OCI-LY7 (cell line): ENCODE measurements at places on chromosomes 5 and 9. TPM values are rescaled to one million over a fixed set of nuclear protein-coding genes. Genes with fewer than 3 reads are reported as not detected.

DNA sequence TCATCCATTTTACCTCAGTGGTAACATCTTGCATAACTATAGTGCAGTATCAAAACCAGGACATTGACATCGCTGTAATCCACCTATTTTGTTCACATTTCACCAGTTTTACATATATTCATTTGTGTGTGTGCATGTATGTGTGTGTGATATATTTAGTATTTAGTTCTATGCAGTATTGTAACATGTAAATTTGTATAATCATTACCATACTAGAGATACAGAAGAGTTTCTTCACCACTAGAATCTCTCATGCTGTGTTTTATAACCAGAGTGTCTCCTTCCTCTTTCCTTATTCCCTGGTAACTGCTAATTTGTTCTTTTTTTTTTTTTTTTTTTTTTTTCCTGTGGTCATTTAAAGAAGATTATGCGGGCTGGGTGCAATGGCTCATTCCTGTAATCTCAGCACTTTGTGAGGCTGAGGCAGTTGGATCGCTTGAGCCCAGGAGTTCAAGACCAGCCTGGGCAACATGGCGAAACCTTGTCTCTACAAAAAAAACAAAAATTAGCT, 11.0 kb downstream of the RASA1 start:
- no peak for DNase-seq

GRCh38 chr5:82624062-82624461, 345.9 kb upstream of the RPS23 start:
- DNase-seq = no peak

DNA sequence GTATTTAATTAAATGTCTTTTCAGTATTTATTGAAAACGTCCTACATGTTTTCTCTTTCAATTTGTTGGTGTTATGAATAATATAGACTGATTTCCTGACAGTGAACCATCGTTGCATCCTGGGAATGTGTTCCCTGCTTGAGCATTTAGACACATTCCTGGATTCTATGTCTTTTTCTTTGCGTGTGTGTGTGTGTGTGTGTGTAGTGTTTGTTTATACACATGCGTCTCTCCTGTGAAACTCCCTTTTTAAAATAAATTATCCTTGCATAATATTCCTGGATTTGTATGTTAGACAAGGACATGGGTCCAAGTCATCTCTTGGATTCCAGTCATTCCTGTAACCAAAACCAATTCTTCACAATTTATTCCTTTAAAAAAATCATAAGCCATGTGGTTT, 153.4 kb downstream of the HSPA4 start:
- no peak for DNase-seq

DNA sequence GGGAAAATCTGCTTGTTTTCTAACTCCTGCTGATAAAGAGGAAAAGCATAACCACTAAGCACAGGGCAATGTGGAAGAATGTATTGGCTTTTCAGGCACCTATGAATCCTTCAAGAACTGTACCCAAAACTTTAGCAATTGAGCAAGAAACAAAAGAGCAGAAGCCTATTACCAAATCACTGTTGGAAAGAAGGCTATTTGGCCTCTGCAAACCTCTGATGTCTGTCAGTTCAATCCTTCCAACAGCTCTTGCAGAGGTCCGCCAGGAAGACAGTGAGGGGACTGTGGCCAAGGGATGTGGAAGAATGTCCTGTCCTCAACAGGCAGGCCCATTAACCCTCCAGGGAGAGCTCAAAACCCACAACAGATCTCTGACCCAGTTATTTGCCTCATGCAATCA, 328.6 kb downstream of the ENC1 start:
- no peak for DNase-seq

- DNase-seq = no peak
These were observed 98.4 kb upstream of the DMRT1 start for GRCh38 chr9:742914-743589.

ADAMTS16 gene
- total RNA-seq = not detected in 2 replicates

GRCh38 chr9:132387133-132387532, 19.5 kb downstream of the TTF1 start:
- no peak for DNase-seq

GRCh38 chr5:63170486-63170885, 591.9 kb downstream of the LRRC70 start:
- no peak for DNase-seq

- DNase-seq = no peak
These were observed 145.4 kb downstream of the NMUR2 start for GRCh38 chr5:152259702-152260101.

- no peak for DNase-seq
These were observed 98.7 kb upstream of the PDE4D start for GRCh38 chr5:59992206-59992605.

- DNase-seq = peak; percentile 69
These were observed 35.3 kb downstream of the THBS4 start for GRCh38 chr5:80070338-80071056.

- peak; percentile 26 for DNase-seq
These were observed 16.4 kb upstream of the FBP1 start for GRCh38 chr9:94655739-94656138.

- DNase-seq = no peak
These were observed 60.9 kb upstream of the CACNA1B start for GRCh38 chr9:137816531-137817235.

GRCh38 chr9:37983381-37984067, 79.6 kb upstream of the SLC25A51 start:
- no peak for DNase-seq

GRCh38 chr5:139903795-139904565, 108.4 kb downstream of the PSD2 start:
- DNase-seq = no peak

- DNase-seq = no peak
These were observed 1248.1 kb upstream of the CDH18 start for GRCh38 chr5:21236104-21236503.

DNA sequence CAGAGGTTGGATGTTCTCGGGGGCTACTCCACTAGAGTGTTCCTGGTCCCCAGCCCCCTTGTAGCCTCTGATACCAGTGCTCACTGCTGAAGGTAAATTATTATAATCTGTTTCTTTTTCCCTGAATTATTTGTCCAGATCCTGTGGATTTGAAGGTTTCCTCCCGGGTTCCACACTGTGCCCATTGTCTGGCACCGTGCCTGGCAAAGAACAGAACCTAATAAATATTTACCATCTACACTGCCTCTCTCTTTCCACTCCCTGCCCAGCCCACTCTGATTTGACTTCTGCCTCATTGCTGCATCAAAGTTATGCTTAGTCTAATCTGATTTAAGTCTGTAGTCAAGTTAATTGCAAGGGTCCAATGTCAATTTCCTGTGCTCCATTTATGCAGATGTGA, 322.9 kb downstream of the NTRK2 start:
- DNase-seq = no peak

GRCh38 chr9:23290973-23291372, 535.1 kb downstream of the ELAVL2 start:
- DNase-seq = no peak

DNA sequence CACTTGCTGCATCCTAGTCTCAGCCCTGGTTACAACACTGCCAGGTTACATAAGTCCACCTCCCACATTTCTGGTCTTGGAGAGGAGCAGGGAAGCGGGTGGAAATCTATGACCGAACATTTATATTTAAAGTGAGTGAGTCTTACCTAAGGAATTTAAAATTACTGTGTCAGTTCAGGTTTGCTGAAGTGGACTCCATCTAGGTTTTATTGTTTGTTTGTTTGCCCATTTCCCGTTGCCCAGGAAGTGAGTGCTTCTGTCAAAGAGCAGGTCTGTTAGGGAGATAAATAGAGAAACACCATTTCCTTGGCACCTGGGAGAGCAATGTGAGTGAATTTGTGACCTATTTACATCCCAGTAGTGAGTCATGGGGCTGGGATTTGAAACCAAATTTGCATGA, 179.5 kb downstream of the KIF4B start:
- DNase-seq = no peak

SLC46A2 gene
- not detected in 2 replicates for total RNA-seq

- no peak for DNase-seq
These were observed 666.8 kb downstream of the ACTL7B start for GRCh38 chr9:108188976-108189375.

SEMA4D gene
- total RNA-seq = 52.8 and 60.5 TPM in 2 replicates

GRCh38 chr5:129341306-129341705, 118.8 kb upstream of the ADAMTS19 start:
- no peak for DNase-seq

BARHL1 gene
- not detected in 2 replicates for total RNA-seq

WNT8A gene
- total RNA-seq = not detected in 2 replicates

MED27 gene
- total RNA-seq = 29.9 and 32.6 TPM in 2 replicates

- peak; percentile 14 for DNase-seq
These were observed 3.7 kb upstream of the PAPPA start for GRCh38 chr9:116149844-116150243.

DNA sequence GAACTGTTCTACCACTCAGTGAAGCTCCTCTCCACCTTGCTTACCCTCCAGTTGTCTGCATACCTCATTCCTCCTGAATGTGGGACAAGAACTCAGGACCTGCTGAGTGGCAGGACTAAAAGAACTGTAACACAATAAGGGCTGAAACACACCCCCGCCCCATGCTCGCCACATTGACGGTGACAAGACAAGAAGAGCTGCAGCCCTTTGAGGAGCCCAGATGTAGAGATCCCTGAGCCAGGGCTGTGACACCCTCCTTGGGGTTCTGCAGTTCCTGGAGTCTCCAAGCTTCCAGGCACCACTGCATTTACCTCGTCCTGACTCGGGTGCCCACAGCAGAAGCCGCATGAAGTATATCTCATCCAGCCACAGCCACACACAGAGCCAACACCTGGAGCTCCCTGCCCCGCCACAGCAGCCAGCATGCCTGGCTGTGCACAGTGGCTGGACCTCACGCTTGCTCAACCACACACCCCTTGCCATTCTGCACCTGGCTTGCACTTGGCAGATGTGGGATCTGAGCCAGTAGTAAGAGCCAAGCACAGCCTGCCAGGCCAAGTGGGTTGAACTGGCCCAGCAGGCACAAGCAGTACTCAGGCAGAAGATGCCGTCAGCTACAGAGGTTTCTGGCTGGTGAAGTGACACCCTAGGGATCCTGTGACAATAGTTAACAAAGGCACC, 166.1 kb downstream of the RNF180 start:
- DNase-seq = no peak

DNA sequence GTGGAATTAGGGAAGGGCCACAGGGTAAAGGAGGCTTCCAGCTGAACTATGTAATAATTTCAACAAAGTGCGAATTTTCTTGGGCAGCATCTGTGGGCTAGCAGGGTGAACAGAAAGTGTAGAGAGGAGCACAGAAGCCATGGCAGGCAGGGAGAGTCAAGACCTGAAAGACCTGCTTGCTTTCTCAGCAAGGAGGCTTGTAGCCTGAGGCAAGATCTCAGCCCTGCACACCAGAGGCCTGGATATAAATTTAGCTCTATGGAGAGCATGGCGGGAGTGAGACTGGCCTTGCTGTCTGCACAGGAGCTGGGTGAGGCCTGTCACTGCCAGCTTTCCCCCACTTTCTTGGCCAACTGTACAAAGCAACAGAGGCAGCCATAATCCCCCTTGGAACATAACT, 32.1 kb upstream of the SH3TC2 start:
- DNase-seq = no peak

SPINK6 gene
- total RNA-seq = not detected in 2 replicates

LCP2 gene
- 2.6 and 3.1 TPM in 2 replicates for total RNA-seq
